ENCODE measurements at places on chromosomes 5 and 9. TPM values are rescaled to one million over a fixed set of nuclear protein-coding genes. Genes with fewer than 3 reads are reported as not detected.
A peak's percentile ranks its signal among the peaks of the same experiment; 100 is the strongest.

DNA sequence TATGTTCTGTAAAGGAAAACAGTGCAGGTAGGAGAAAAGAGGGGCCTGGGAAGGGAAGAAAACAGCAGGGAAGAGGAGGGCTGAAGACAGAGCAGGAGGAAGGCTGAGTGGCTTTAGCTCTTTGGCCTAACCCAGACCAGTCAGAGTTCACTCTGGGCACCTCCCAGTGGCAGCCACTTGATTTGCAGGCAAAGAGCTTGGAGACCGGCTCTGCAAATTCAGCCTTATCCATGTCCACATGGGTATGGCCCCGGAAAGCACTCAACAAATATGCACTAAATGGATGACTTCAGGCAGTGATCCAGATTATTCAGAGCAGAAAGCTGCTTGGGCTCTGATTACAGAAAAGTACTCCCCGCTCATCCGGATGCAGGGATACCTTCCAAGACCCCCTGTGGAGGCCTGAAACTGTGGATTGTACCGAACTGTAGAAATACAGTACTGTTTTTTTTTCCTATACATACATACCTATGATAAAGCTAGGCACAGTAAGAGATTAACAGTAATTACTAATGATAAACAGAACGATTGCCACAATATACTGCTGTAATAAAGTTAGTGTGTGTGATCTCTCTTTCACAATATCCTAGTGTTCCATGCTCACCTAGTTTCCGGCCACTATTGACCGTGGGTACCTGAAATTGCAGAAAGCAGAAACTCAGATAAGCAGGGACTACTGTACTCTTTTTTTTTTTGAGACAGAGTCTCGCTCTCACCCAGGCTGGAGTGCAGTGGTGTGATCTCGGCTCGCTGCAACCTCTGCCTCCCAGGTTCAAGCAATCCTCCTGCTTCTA lies 4.6 kb upstream of the RNU6ATAC start:
- DNase-seq: no peak

DNA sequence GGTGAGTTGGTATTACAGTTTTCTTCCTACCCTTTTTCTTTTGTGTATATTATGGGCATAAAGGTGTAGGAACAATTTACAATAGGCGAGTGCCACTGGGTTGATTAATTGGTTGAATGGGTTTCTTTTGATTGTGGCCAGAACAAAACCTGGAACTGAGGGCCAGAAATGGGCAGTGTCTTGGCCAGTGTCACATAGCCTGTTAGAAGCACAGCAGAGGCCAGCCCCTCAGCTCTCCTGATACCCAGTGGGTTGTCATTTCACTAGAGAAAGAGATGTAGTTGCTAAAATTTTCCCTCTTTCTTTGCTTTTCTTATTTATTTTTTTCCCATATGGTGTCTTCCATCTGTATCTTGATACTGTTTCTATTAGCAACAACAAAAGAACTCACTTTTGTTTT lies 38.8 kb upstream of the SEMA6A start:
- no peak for DNase-seq

GRCh38 chr9:89012294-89013042 lies 21.2 kb downstream of the S1PR3 start:
- DNase-seq: no peak

DNA sequence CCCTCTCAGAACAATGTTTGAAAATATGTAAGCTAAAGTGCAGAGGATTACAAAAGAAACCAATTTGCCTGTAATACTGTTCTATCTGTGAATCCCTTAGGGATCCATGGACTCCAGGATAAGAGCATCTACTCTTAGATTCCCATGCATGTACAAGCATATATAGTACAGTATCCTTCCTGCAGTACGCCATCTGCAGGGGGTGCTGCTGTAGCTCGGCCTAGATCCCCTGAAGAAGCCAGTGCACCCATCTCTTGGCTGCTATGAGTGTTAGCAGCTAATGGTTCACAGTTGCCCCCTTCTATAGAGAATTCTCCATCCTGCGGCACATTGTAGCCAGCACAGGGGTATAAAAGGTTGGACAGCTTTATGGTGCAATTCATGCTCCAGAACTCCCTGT lies 61.8 kb upstream of the SLC30A5 start:
- DNase-seq: no peak

- no peak for DNase-seq
Observed at GRCh38 chr9:78358329-78359051, 61.6 kb downstream of the PSAT1 start.

- DNase-seq: no peak
Observed at GRCh38 chr5:9124838-9125237, 421.0 kb downstream of the SEMA5A start.

DNA sequence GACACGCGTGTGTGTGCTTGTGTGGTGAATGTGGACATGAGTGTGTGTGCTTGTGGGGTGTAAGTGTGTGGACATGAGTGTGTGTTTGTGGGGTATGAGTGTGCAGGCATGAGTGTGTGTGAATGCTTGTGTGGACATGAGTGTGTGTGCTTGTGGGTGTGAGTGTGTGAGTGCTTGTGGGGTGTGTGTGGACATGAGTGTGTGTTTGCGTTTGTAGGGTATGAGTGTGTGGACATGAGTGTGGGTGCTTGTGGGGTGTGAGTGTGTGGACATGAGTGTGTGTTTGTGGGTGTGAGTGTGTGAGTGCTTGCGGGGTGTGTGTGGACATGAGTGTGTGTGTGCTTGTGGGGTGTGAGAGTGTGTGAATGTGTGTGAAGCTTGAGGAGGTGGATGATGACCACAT lies 29.8 kb upstream of the TIFAB start:
- no peak for DNase-seq

DNA sequence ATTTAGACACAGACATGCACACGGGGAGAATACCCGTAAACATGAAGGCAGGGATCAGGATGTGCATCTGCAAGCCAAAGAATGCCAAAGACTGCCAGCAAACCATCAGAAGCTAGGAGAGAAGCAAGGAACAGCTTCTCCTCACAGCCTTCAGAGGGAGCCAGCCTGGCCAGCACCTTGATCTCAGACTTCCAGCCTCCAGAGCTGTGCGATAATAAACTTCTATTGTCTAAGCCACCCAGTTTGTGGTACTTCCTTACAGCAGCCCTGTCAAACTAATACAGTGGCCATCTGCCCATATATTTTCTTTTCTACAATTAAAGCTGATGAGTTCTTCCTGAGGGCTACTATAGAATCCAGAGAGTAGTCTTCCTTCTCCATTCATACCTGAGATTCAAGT lies 135.0 kb downstream of the SNCAIP start:
- DNase-seq: no peak

DNA sequence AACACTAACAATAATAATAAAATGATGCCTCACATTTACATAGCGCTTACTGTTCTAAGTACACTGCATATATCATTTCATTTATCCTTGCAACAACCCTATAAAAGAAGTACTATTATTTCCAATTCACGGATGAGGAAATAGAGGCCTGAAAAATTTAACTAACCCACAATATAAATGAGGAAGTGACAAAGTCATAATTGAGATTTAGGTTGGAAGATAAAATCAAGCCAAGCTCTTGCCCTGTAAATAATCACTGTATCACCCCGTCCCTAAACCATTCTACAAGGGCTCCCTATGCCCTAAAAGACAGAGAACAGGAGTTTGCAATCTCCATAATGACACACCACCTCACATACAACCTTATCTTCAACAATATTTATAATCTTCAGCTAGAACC lies 49.6 kb downstream of the STRBP start:
- DNase-seq: no peak

GRCh38 chr9:36808251-36808650 lies 225.8 kb downstream of the PAX5 start:
- no peak for DNase-seq

GRCh38 chr5:102922799-102923477 lies 167.8 kb downstream of the PAM start:
- no peak for DNase-seq

DNA sequence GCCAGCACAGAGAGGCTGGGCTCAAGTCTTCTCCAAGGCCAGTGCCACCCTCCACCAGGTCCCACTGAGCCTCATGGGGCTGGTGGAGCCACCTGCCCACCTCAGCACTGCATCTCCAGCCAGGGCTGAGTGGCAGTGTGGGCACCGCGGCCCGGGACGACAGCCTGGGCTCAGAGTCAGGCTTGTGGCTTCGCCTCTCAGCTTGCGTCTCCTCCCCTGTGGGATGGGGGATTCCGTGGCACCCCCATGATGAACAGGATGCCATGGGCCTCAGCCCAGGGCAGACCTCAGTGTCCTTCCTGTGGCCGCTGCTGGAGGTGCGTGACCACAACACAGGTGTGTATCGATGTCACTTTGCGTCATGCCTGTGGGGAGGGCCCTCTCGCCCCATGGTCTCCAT lies 136.4 kb upstream of the PPP1R26 start:
- DNase-seq: no peak

- peak; percentile 14 for DNase-seq
Observed at GRCh38 chr5:8396756-8397155, 527.8 kb downstream of the MTRR start.

- no peak for DNase-seq
Observed at GRCh38 chr9:90478821-90479220, 163.8 kb downstream of the DIRAS2 start.

DNA sequence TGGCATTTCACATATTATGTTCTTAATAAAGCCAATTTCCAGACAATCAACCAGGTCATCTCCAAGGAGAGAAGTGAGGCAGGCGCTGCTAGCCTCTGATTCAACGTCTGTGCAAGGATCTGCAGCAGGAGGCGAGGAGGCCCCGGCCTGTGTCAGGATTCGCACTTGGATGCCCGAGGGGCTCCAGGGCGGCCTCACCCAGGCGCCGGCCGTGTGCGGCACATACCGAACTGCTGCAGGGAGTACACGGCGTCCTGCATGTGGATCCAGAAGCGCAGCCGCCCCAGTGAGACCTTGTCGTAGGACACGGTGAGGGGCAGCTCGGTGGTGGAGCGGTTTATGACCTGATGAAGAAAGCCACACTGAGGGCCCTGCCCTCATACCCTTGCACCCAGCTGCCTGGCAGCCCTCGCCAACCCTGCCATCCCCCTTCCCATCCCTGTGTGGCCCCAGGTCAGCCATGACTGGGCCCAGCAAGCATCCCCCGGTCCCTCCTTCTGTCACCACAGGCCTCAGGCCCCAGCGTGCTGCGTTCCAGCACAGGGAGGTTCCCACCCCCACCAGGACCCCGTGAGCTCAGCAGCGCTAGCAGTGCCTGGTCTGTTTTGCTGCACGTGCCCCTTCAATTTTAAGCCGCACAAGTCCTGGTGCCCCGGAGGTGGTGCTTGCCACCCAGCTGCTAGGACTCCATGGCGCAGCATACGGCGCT lies 9.9 kb downstream of the CLPTM1L start:
- DNase-seq: no peak

DNA sequence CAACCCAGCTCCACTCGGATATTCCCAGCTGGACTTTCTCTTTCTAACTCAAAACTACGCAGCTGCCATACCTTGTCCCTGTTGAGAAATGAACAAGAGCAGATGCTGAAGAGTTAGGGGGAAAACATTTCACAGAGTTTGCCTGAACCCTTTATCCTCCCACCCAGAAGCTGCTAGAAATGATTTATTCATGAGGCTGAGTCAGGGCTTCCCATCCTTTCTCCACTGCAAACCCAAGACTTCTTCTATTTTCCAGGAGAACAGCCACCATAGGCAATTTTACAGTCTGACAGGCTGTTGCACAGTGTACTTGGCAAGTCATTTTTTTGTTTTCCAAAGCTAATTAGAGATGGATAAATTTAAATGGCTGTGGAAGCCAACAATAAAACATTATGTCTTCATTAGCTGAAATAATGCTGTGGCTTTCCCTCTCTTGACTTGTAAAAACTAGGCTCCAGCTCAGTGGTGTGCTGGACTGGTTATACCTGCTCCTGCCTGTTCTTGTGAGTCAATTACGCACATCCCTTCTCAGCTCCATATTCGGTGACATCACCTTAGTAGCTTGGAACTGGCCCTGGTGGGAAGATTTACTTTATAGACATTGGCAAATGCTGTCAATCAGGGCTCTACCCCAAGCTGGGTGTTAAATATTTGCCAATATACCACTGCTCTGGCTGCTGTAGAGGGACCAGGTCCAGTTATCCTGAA lies 71.9 kb downstream of the KIF4B start:
- no peak for DNase-seq

GRCh38 chr5:146680846-146681584 lies 165.0 kb upstream of the GPR151 start:
- peak; percentile 74 for DNase-seq

- no peak for DNase-seq
Observed at GRCh38 chr5:73304381-73304780, 131.4 kb downstream of the TMEM174 start.

DNA sequence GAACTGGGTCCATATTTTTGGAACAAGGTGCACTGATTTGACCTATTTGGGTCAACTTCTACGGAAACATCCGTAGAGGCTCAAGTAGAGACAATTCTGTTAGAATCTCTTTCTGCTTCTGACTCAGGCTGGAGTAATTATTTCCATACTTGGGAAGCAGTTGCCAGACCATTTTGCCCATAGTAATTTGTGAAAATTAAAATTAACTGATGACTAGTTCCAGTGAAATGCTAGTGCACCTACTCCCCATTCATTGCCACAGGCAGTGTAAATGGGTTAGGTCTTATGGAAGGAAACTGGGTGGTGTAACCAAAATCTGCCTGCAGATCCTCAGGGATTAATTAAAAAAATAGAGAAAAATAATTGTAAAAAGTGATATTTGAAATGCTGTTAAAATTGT lies 201.1 kb downstream of the TENT4A start:
- peak; percentile 44 for DNase-seq

GRCh38 chr9:10146517-10147331 lies 466.1 kb downstream of the PTPRD start:
- DNase-seq: no peak

GRCh38 chr9:94929369-94929756 lies 202.9 kb downstream of the AOPEP start:
- DNase-seq: no peak

GRCh38 chr9:98708103-98708932 lies 417 bp downstream of the GABBR2 start:
- DNase-seq: peak; percentile 48

GRCh38 chr9:18941060-18941740 lies 91.8 kb downstream of the SAXO1 start:
- DNase-seq: no peak

GRCh38 chr9:134503301-134504105 lies 138.1 kb upstream of the COL5A1 start:
- DNase-seq: peak; percentile 24

- peak; percentile 57 for DNase-seq
Observed at GRCh38 chr9:116506685-116507084, 180.4 kb upstream of the TRIM32 start.

DNA sequence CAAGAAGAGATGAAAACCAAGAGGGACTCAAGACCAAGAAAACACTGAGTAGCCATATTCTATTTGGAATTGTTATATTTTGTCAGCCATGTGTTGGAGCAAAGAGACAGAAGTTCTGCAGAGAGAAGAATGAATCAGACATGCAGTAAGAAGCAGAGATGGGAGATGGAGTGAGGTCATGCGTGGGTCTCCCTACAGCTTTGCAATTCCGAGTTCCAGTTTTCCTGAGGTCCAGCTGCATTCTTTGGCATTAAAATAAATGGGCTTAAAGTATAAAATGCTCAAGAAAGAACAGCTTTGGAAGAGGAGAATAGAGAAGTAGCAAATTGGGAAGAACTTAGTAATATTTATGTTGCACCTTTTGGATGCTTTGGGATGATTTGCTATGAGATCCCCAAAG lies 361.6 kb downstream of the NPR3 start:
- DNase-seq: peak; percentile 24

Gene PCA3
- polyA plus RNA-seq: not detected

Gene C9orf50
- 0.23 TPM for polyA plus RNA-seq

Gene FIBCD1
- polyA plus RNA-seq: 23.7 TPM

Gene MAMDC4
- 0.43 TPM for polyA plus RNA-seq

Gene CCL21
- polyA plus RNA-seq: not detected

Gene FAM114A2
- 25.3 TPM for polyA plus RNA-seq

Gene PDGFRB
- 155 TPM for polyA plus RNA-seq

Gene MAMDC2
- polyA plus RNA-seq: 0.45 TPM

Gene VDAC1
- polyA plus RNA-seq: 318 TPM

Gene ELAVL2
- not detected for polyA plus RNA-seq

Gene TLE1
- 6.4 TPM for polyA plus RNA-seq

Gene C5orf58
- not detected for polyA plus RNA-seq

Gene HRCT1
- 3.6 TPM for polyA plus RNA-seq
